NCI-H2171 (cell line): ENCODE measurements at places on chromosomes 3 and 15.

- no peak for DNase-seq
Observed at GRCh38 chr3:66253790-66254620, 33.2 kb downstream of the SLC25A26 start.

- no peak for DNase-seq
Observed at GRCh38 chr3:34012102-34012461, 213.7 kb downstream of the PDCD6IP start.

- DNase-seq, result no peak
Observed at GRCh38 chr3:23219117-23219516, 16.0 kb downstream of the UBE2E2 start.

DNA sequence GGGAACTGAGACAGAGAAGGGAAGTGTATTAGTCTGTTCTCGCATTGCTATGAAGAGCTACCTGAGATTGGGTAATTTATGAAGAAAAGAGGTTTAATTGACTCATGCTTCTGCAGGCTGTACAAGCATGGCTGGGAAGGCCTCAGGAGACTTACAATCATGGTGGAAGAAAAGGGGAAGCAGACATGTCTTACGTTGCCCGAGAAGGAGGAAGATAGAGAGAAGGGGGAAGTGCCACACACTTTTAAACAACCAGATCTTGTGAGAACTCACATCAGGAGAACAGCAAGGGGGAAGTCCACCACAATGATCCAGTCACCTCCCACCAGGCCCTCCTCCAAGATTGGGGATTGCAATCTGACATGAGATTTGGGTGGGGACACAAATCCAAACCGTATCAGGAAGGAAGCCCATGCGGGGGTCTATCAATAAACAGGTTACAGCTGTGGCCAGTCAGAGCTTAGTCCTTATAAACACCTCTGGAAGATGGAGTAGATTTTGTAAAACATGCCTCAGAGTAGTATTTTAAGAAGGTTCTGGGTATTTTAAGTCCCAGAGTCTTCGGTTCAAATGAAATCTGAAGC is 153.9 kb downstream of the GHSR start:
- DNase-seq, result no peak

GRCh38 chr15:59791079-59791478 is 102.0 kb upstream of the BNIP2 start:
- DNase-seq, result no peak

- no peak for DNase-seq
Observed at GRCh38 chr3:128081226-128081625, 29.0 kb downstream of the SEC61A1 start.

- DNase-seq, result no peak
Observed at GRCh38 chr15:65688462-65688861, 66.7 kb downstream of the SLC24A1 start.

DNA sequence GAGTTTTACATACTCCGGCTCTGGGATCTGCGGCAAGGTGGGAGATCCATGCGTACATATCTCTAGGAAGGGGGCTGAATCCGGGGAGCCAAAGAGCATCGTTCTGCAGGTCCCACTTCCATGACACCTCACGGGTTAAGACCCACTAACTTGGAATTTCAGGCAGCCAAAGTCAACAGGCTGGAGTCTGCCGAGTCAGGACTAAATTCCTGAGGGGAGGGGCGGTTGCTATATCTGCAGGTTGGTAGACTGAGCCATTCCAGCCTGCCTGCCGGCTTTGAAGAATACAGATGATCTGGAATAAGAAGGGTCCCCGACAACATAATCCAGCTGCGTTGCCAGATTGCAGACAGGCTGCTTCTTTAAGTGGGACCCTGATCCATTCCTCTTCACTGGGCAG is 65.4 kb upstream of the PEX5L start:
- DNase-seq, result no peak

- DNase-seq, result no peak
Observed at GRCh38 chr3:128555098-128555825, 62.3 kb upstream of the GATA2 start.

- no peak for DNase-seq
Observed at GRCh38 chr3:150237490-150237889, 170.6 kb upstream of the TSC22D2 start.

GRCh38 chr3:10136426-10137005 is 5.1 kb upstream of the VHL start:
- DNase-seq, result no peak

DNA sequence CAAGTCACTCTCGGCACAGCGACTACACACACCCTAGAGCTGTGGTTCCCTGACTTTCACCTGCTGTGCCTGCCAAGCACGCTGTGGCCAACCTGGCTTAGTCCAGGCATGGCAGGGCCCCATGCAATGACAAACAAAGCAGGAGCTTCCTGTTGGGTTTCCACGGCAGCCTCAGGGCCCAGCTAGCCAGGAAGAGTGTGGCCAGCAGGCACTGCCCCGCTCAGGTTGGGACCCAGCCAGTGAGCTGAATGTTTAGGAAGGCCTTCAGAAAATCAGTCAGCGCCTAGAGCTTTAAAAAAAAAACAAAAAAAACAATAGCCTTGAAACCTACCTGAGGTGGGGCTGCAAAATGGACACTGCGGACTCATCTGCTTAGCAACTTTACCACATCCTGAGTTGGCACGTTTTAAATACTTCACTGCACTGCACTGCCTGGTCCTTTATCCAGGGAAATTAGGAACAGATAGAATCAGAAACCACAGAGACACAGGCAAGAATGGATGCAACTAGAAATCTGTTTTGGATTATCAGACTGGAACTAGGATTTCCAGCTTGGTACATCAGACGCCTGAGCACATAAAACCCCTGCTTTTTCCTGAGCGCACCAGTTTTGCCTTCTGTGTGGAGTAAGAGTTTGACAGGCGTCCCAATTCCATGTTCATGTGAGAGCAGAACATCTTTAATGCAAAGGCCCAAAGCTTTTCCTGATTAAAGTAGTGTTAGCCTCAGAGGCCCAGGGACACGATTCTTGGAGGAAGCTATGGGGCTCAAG is 36.2 kb upstream of the LDHAL6B start:
- DNase-seq, result no peak

DNA sequence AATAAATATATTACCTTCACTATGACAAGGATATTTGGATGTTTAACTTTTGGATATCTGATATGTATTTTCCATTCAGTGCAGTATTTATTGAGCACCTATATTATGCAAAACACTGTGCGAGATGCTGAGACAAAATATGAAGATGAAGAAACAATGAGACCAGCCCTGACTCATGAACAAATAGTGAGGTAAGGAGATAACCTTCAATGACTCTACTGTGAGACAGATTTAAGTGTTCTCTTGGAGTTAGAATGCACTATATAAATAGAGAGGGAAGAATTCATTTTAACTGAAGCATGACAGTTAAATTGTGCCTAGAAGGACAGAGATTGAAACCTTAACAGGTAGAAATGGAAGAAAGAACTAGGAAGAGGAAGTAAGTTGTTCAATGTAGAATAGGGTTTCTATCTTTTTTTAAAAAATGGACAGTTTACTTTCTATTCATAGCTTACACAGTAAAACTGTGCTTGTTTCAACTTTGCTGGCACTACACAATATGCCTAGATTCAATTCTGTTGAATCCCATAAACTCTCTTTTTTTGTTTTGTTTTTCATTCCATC is 124.2 kb downstream of the ZBTB20 start:
- no peak for DNase-seq

- no peak for DNase-seq
Observed at GRCh38 chr3:134163096-134163495, 87.6 kb downstream of the RYK start.

GRCh38 chr15:69983696-69984265 is 113.9 kb downstream of the TLE3 start:
- no peak for DNase-seq

GRCh38 chr3:30496066-30496966 is 110.1 kb upstream of the TGFBR2 start:
- no peak for DNase-seq

- no peak for DNase-seq
Observed at GRCh38 chr3:48546203-48546829, 10.3 kb downstream of the PFKFB4 start.

- no peak for DNase-seq
Observed at GRCh38 chr3:148992027-148992634, 791 bp downstream of the GYG1 start.

DNA sequence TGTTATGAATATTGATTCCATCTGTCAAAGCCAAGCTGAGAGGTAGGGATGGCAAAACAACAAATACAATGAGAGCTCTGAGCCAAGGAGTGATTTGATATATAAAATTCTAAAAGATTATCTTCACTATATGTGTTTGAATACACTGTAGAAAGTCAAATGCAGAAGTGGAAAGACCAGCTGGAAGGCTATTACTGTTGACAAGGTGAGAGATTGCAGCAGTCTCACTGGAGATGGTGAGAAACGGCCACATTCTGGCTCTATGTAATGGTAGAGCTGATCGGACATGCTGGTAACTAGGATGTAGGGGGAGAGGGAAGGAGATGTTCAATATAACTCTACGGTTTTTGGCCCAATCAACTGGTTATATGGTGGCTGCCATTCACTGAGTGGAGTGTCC is 434.2 kb upstream of the SUCLG2 start:
- no peak for DNase-seq

DNA sequence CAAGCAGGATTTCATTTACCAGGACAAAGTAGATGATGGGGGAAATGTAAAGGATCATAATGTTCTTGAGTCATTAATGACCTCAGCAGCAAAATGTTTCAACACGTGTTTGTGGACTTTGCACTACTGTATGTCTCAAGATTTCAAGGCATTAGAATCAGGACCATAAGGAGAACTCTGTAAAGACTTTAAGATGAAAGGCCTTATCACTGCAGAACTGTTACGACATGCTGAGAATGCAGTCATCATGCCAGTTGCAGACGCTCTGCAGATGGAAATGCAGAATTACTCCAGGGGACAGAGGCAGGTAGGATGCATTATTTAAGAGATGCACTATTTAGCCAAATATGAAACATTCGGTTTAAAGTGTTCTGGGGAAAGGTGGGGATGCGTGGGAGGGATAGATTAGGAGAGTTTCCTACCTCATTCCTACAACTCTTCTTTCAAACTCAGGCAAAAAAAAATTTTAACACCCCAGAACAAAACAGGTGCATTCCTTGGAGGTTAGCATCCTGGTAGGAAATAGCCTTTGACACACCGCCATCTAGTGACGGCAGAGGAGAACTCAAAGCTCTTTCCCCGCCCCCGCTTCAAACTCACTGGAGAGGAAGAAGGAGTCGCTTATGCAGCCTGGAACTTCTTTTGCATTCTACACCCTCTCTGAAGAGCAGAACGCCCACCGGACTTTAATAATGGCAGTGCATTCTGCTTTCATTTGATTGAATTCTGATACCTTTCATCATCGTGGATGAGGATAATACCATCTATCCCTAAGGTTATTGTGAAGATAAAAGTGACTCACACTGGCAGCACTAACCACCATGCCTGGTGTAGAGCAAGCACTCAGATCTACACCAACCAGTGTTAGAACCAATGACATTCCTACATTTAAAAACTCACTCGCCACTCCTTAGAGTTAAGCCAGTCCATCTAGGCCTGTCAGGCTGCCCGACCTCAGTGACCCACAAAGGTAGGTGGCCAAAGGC is 43.1 kb upstream of the TOPAZ1 start:
- no peak for DNase-seq

GRCh38 chr3:28672406-28672805 is 323.8 kb upstream of the AZI2 start:
- no peak for DNase-seq

DNA sequence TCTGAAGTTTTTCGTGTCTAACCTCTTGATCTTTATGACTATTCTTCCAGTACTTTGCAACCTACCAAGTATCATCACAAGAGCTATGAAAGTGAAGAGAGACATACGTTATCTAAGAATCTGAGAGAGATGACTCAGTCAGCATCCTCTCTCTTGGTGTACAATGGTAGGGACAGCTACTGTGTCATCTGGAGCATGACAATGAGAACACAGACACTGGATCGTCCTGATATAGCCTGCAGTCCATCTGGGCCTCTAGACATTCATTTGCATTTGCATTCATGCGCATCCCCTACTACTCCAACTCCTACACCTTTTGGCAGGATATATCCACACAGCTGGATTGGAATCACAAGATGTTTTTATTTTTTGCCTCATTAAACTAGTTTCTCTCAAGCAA is 115.2 kb downstream of the PEX5L start:
- DNase-seq, result no peak

- peak; percentile 51 for DNase-seq
Observed at GRCh38 chr15:58988006-58988785, 733 bp downstream of the RNF111 start.

DNA sequence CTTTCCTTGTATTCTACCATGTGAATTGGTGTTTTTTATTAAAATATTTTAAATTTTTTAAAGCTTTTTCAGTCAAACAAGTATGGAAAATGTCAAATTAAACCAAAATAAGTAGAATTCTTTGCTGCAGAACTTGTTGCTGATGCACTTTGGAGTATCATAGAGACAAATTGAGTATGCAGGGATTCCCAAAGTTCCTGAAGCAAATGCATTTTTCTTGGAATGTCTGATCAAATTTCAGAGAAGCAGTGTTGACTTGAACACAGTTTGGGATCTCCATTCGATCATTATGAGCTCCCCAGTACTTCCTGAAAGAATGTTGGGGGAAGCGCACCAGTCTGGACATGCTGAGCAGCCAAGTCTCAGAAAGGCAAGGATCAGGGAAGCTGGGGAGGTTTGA is 517.8 kb upstream of the CFAP20DC start:
- no peak for DNase-seq

DNA sequence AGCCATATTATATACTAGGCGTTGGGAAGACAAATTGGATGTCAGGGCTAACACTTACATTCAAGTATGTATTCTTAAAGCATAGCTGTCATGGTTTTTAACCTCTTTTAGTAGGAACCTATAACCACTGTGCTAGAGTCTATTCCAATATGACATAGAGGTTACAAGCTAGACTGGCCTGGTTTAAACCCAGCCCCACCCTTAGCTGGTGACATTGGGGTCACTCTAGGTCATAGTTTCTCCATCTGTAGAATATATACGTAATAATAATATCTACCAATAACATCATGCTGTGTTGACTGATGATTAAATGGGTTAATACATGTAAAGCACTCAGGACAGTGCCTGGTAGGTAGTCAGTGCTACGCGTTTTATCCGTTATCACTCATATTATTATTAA is 16.7 kb downstream of the NRROS start:
- no peak for DNase-seq

DNA sequence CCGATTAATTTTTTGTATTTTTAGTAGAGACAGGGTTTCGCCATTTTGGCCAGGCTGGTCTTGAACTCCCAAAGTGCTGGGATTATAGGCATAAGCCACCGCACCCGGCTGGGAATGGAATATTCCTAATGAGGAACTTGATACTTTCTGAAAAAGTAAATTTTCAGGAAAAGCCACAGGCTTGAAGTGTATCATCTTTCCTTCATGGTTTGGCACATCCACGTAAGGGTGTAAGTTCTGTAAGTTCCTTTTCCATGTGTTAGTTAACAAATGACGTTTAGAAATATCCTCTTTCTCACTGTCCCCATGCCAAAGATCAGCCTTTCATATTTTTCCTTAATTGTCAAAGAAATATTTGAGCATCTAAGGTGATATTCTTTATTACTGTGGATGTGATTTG is 24.9 kb downstream of the TMEM45A start:
- DNase-seq, result no peak

- no peak for DNase-seq
Observed at GRCh38 chr15:44804298-44805046, 68.1 kb downstream of the TRIM69 start.
